ENCODE measurements at places on chromosomes 1 and 21. TPM values are rescaled to one million over a fixed set of nuclear protein-coding genes. Genes with fewer than 3 reads are reported as not detected.

Gene IPP
- 21.2 TPM for polyA plus RNA-seq

GRCh38 chr1:117371441-117372151, 4.3 kb downstream of the MAN1A2 start:
- no peak for DNase-seq

GRCh38 chr21:25169370-25169769, 437.9 kb downstream of the MRPL39 start:
- no peak for DNase-seq

DNA sequence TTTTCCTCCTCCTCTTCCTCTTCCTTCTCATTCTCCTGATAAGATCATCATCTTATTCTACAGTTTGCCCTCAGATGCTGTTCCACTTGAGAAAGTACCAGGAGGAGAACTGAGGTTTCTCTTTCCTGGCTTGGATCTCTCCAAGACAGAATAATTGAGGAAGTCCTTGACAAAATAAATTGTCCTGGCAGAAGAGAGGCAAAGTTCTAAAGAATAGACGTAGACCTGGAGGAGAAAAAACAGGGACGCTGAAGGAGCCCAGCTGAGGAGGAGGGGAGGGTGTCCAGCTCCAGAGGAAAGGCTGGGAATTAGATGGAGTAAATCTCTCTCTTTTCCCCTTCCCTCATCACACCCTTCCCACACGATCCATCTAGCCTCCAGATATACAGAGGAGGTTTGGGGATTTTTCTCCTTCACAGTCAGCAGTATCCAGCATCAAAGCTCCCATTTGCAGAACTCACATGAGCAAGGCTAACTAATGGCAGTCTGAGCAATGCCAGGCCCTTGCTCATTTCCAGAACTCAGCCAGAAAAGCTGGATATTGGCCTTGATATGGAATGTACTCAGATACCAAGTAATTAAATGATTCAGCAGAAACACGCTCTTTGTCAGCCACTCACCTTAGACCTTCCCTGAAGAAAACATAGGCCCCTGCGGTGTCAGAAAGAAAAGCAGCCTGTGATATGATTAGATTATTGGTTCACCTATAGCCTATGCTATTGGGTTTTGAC, 5.1 kb upstream of the GNG12 start:
- no peak for DNase-seq

- DNase-seq: no peak
Measured at GRCh38 chr1:69295265-69295664, 272.5 kb upstream of the LRRC7 start.

- DNase-seq: no peak
Measured at GRCh38 chr1:239706245-239706892, 320.0 kb downstream of the CHRM3 start.

- no peak for DNase-seq
Measured at GRCh38 chr1:202593845-202594244, 116.4 kb downstream of the SYT2 start.

DNA sequence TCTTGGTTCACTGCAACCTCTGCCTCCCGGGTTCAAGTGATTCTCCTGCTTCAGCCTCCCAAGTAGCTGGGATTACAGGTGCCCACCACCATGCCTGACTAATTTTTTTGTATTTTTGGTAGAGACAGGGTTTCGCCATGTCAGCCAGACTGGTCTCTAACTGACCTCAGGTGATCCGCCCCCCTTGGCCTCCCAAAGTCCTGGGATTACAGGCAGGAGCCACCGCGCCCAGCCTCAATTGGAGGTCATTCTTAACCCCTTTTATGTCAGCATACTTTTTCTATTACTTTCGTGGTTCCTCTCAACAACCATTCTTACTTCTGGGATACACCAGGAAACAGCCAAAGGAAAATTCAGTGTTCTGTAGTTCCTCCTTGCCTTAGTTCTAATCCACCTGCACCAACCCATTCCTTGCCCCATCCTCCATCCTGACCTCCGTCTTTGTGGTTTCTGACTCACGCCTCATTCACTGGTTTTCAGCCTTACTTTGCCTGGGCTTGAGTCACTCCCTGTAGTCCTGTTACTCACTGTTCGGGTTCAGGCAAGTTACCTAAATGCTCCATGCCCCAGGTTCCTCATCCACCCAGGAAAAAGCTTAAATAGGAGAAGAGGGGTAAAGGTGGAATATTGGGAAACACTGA, 12.9 kb upstream of the BCL10 start:
- no peak for DNase-seq

Gene IVL
- not detected for polyA plus RNA-seq

Gene MIS18A
- polyA plus RNA-seq: 9.1 TPM

Gene ZNF326
- polyA plus RNA-seq: 22.4 TPM

DNA sequence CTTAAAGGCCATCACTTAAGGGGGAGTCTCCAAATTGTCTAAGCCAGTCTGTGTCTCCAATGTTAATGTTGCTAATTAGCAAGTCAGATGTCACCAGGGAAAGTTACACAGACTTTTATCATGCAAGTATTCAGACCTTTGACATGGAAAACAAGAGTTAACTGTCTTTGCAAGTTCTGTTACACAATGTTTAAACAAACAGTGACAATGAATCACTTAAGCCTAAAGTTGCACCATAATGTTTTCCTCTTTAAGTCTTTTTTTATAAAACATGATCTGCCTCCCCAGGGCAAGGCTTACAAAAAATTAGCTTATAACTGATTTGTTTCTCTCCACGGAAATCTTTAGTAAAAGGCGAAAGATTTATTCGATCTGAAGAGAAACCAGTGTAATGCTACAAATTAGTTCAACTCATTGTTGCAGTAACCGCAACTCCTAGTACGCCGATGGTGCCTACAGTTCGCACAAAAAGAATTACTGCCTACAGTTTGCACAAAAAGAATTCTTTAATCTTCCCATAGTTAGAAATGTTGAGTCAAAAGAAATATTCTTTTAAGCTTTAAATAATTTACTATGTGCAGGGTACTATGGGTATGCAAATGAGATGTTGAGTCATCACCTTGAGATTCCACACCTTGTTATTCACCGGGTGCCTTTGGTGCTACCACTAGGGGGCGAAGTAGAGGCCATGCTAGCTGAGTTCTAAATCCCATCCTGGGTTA, 45.3 kb downstream of the HHAT start:
- no peak for DNase-seq

Gene RNF2
- 34.5 TPM for polyA plus RNA-seq

- peak; percentile 50 for DNase-seq
Measured at GRCh38 chr1:117051224-117052064, 8.7 kb upstream of the TTF2 start.

Measured in muscle of back (tissue), 13 donors.